Nephron progenitor cell (in vitro differentiated cells): ENCODE measurements at places on chromosomes 12 and 14.

GRCh38 chr12:99804715-99805114 lies 157.2 kb downstream of the GARIN6 start:
- no peak for DNase-seq

DNA sequence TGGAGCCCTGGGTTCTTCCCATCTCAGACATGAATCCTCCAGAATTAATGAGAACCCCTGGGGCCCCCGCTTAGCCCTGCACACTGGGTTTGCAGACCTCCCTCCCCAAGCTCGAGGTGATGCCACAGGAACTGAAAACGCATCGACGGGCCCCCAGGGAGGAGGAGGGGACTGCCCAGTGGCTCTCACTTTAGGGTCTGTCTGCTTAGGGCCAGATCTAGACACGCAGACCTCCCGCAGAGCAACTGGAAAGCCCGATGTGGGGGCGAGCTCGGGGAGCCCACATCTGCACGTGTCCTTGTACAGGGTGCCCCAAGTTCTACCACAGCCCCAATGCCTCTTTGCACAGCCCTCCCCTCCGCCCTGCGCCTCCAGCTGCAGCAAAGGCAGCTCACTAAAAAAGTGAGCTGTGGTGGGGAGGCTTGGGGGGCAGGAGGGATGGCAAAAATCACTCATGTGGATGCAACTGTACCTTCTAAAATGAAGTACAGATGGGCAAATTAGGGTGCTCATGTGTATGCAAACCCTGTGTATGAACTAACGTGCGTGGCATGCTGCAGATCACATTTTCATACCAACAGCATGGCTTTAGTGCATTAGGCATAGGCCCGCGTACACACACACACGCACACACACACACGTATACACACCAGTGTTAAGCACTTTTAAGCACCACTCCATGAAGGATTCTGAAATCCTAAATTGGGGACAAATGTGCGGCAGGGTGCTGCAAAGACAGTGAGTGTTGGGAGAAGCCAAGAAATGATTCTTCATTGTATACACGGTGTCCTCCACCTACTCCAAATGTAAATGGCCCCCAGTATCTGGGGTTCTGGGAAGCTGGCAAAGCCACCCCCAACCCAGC lies 99.9 kb upstream of the MAP1LC3B2 start:
- no peak for DNase-seq

GRCh38 chr14:24136684-24137528 lies 912 bp downstream of the PSME1 start:
- DNase-seq, result no peak

DNA sequence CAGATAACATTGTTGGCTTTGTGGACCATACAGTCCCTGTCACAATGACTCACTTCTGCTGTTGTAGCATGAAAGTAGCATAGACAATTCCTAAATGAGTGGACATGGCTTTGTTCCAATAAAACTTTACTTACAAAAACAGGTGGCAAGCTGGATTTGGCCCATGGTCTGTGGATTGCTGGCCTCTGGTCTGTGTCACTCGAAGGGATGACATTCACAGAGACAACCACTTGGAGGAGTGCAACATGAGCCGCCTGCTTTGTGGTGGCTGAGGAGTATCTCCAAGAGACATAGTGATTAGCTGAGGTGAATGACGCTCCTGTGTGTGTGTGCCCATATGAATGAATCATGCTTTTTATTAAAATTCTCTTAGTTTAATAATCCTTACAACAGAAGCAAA lies 81.3 kb upstream of the NRXN3 start:
- DNase-seq, result no peak

DNA sequence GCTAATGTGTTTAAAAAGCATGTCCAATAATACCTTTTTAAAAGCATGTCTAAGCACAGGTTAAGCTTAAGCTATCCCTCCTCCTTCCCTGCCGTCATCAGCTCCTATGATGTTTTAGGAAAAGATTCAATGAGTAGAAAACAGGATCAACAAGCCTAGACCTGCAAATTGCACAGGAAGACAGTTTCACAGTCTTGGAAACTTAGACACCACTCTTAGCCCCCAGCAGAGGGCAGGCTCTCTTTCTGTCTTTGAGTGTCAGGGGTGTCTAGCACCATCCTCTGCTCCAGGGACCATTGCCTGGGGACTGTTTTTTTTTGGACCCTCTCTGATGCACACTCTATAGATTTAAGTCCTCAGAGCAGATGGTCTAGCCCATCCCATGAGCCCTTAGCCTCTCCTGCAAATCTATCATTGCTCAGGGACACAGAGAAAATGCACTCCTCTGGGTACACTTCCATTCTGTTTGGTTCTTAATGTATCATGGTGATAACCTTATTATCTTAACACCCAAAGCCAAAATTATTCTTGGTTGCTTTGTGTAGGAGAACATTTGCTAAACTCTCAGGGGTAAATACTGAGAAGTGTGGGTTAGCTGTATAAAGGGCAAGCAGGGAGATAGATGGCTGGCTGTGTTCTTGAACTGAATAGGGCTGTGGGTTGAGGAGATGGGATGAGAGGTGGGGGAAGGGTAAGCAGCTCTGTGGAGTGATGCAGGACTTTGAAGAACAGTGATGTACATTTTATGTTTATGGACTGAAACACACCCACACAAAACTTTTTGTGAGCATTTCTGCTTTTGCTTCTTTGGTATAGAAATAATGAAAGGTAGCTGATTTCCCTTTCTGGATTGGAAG lies 259.9 kb upstream of the DDHD1 start:
- DNase-seq, result peak; percentile 3

DNA sequence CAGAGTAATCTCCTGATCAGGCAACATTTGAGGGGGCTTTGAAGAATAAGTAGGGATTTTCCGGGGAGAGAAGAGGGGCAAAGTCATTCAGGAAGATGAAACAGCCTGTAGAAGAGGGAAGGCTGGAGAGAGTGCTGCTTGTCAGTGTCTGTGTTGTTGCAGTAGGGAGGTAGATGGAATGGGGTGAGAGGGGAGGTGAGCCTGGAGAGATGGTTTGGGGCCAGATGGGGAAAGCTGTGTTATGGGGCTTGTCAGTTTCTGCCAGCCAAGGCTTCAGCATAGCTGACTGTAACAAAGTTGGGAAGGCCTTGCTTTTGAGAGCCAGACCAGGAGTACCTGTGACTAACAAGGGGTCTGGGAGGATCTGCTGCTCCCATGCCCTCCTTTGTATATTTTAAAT lies 18.0 kb downstream of the BICD1 start:
- DNase-seq, result no peak

DNA sequence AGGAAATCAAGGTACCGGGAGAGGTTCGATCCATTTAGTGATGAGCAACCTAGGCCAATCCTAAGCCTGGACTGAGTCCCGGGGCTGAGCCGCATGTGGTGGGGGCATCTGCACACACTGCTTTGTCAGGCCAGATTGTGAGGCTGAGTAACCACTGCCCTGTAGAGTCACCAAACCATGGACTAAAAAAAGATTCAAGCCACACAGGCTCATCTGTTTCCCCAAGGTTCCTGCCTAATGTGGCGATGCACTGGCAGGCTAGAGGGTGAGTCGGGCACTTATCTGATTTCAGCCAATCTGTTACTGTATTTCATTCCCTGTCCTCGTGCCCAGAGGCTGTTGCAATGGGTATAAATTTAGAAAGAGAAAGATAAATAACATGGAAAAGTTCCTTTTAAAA lies 140.8 kb downstream of the TTC7B start:
- no peak for DNase-seq

DNA sequence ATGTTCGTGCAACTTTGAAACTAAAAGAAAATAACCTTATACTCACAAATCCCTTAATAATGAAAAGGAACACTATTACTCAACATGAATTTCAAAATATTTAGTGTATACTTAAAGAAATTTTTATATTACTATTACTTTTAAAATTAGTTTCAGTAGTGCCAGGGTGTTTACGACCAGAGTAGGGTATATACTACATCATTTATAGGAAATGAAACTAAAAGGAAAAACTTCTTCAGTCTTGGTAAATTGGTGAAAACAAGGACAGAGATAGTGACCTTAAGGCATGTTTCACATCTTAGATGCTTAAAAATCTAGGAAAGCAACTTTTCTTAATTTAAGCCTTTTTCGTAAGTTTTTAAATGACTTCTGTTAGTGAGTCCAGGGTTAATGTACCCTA lies 4.5 kb downstream of the USP15 start:
- DNase-seq, result no peak

- DNase-seq, result no peak
Observed at GRCh38 chr14:60226298-60226697, 22.7 kb upstream of the PPM1A start.

DNA sequence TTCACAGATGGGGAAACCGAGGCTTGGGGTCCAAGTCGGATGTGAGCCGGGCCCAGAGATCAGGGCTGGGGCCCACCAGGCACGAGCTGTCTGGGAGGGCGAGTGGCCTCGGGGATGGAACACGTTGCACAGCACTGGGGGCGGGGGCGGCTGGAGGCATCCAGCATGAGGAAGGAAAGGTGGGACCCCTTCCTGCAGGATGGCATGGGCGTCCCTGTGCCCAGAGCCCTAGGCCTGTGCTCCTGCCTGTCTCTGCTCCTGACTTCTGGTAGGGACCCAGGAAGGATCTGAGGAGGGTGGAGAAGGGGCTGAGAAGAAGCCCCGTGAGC lies 183.4 kb downstream of the KIF26A start:
- no peak for DNase-seq

DNA sequence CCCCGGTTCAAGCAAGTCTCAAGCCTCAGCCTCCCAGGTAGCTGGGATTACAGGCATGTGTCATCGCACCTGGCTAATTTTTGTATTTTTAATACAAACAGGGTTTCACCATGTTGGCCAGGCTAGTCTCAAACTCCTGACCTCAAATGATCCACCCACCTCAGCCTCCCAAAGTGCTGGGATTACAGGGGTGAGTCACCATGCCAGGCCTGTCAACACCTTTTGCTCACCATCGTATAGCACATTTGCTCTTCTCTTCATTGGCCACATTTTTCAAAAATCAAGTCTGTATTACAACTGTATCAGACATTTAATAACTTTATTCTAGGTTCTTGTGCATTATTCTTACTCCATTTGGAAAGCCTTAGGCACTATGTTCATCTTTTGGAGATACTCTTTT lies 50.3 kb downstream of the BCAT1 start:
- DNase-seq, result no peak

DNA sequence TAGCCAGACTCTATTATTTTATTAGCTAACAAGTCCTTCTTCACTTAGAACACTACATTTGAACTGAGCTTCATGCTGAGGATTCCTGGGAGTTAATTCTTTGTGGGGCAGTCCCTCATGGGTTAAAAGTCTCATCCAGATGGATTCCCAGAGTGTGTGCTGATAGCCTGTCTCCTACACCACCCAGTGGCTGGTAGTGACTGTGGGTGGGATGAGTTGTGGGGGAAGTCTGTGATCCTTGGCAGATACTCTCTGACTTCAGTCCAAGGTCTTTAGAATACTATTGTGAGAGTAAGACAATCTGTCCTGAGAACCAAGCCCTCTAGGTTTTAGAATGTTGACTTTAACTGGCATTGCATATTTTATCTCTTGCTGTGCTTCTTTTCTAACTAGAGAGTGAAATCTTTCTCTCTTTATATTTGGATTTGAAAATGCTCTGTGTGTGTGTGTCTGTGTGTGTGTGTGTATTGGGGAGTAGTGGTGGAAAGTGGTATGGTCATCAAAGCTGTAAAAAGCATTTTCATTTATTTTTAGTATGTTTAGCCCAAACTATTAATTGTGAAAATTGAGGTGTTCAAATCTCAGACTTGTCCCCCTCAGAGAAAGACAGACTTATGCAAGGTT lies 37.3 kb downstream of the AKAP6 start:
- peak; percentile 3 for DNase-seq

GRCh38 chr12:92554158-92555073 lies 148.4 kb upstream of the PLEKHG7 start:
- no peak for DNase-seq

- no peak for DNase-seq
Observed at GRCh38 chr14:61026526-61026925, 45.5 kb downstream of the SLC38A6 start.

GRCh38 chr12:130965214-130965613 lies 11.5 kb downstream of the ADGRD1 start:
- no peak for DNase-seq

DNA sequence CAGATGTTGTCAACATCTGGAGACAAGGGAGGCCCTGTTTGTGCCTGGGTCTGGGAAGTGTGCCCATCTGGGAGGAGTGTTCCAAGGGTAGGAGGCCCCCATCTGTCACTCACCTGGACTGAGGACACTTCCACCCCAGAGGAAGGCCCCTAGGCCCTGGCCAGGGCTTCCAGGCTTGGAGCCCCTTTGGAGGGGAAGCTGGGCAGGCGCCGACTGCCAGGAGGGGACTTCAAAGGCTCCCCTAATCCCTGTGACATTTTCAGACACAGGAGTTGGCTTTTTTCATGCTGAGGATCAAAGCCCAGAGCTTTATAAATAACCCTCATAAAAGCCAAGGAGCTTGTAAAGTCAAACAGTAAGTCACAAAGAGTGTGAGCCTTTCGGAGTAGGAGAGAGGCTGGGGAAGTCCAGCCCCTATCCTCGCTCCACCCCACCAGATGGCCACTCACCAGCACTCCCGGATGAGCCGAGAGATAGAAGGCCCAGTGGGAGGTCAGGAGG lies 17.6 kb upstream of the FAM222A start:
- DNase-seq, result peak; percentile 56

DNA sequence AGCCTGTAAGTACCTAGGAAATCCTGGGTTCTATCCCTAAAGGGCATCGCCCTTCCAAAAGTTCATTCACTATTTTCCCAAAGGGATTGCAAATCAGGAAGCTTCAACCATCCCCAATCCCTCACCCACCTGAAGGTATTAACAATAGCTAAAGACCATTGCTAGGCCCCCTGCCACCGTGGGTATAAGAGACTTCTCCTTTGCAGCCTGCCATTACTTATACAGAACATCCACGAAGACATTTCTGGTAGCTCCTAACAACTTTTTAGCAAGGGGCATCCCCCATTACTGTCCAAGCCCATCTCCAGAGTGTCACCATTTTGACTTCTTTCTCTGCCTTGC lies 384 bp upstream of the SMUG1 start:
- DNase-seq, result no peak

- DNase-seq, result no peak
Observed at GRCh38 chr12:64064706-64065105, 157.4 kb downstream of the KICS2 start.

GRCh38 chr12:15754233-15754632 lies 35.0 kb downstream of the EPS8 start:
- DNase-seq, result no peak

DNA sequence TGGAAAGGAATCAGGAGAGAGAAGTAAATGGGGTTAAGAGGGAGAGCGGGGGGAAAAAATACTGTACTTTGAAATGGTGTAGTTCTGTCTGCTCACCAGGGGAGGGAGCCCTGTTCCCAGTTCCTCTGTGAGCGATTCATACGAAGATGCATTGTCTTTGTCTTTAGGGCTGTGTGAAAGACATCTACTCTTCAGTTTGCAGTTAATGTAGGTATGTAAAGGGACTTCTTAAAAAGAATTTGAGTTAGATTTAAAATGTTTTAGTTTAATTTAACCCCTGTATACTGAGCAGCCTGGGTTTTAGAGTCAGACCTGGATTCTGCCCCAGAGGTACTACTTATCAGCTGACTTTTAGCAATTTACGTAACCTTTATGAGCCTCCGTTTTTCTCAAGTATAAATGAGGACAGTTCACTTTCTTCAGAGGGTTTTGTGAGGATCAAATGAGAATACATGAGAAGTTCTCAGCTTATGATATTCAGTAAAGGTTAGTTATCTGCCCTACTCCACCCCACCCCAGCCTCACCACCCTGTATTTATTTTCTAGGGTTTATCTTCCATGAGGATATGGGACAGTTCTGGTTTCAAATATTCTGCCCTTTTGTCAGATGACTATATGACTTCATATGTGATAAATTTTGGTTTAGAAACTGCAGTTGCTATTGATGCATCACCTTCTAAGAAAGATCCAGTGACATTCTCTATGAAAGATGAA lies 82.5 kb upstream of the EVL start:
- peak; percentile 64 for DNase-seq
